Fibroblast of skin of right quadriceps (primary cell): ENCODE measurements at places on chromosomes 11 and 22.

DNA sequence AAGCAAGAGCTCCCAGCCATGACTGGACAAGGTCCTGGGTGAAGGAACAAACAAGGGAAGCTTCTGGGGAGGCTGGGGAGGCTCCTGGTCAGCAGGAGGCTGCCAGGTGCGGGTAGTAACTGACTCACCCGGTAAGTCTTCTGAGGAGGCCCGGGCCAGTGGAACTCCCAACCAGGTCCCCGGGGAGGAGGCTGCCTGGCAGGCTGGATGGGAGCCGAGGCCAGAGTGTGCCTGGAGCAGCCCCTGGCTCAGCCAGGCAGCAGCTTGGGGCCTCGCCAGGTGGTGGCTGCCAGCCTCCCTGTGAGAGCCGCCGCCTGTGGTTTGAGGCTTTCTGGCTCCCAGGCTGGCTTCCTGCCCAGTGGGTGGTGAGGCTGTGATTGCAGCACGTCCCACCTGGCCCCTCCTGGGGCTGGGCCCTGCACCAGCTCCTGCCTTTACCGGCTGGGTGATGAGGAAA is 46.2 kb downstream of the IGF2 start:
- peak; percentile 27 for DNase-seq

DNA sequence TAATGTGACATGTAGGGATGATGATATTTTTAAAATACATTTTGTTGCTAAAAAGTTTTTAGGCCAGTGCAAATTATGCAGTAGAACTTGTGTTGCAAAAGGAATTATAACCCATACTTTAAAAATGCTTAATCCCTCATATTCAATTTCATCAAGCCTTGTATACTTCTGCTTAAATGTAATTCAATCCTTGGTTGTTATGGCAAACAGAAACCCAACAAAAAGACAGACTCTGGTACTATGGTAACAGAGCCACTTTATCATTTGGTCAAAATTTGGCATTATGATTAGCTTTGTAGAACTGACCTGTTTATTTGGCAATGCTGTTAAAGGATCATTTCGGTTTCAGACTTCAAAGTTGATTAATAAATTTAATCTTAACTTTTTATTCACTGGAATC is 284.8 kb downstream of the TMEM135 start:
- no peak for DNase-seq

- DNase-seq, result no peak
These were observed 2.1 kb upstream of the TCF20 start for GRCh38 chr22:42272431-42272999.

- no peak for DNase-seq
These were observed 58.9 kb downstream of the ABTB2 start for GRCh38 chr11:34298871-34299270.

DNA sequence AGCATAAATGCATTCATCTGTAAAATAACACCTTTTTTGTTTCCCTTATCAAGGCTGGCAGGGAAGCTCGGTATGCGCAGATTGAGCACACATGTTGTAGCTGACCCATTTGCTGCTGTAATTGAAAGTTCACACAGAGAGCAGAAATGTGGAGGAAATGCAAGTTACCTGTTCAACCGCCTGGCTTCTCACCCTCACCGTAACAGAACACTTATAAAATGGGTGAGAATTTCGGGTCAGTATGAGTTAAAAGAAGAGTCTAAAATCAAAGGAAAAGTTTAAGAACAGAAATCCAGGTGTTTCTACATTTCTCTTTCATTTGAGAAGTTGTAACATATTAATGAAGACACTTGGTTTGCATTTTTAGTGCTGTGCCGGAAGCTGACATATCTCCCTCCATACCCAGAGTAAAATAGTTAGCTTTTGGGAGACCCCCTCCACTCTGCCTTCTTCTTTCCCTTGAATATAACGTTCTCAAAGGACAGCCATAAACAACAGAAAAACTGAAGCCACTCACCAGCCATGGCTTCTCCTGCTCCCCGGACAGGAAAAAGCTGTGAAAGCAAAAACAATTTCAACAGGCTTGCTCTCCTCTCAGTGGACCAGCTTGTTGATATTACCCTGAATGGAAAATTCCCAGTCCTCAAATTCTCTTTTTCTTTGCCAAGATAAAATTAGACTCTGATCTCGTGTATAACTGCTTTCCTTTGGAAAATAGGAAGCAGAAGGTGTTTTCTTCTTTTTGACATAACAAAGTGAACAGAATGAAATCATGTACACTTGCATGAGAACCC is at the start of gene CASP12:
CASP12 (minus strand) TSS at position 570 of the 794 bp plus-strand sequence.
- DNase-seq, result no peak

- no peak for DNase-seq
These were observed 28.6 kb downstream of the SNAP29 start for GRCh38 chr22:20887375-20887774.

- DNase-seq, result no peak
These were observed 79.7 kb upstream of the LINC01488 start for GRCh38 chr11:69401715-69402114.

DNA sequence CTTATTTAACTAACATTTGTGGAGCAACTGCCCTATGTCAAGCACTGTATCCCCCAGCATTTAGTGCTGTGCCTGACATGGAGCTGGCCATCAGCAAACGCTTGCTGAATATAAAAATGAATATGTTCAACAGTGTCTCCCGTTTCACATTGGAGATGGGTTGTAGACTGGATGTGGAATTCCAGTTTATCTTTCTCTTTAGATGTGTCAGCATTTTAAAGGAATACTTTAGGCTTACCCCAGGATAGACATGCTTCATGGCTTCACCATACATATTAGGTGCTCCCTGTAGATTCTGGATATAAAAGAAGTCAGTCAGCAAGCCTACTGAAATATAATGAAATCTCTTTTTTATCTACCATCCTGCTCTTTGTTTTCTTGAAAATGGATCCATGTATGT is 21.3 kb upstream of the TPH1 start:
- no peak for DNase-seq
